Stimulated activated CD4-positive, alpha-beta T cell treated with anti-CD3 and anti-CD28 coated beads, Interleukin-4, amount 100 ng/mL, for 48 hours (primary cell): ENCODE measurements at places on chromosomes 5 and 9.

DNA sequence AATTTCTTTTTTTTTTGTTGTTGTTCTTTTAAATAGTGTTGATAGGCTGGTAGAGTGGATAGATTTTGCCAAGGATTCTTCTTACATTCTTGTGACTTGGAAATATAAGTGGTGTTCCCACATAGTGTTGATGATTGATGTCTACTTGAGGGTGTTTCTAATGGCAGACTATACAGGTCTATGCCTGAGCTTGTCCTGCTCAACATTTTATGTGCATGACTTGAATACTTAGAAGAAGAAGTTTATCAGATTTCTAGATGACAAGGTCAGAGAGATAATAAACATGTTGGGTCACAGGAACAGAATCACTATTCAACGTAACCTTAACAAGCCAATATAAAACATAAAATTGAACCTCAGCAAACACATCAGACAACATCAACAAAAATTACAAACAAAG is 24.2 kb downstream of the XRCC4 start:
- no peak for DNase-seq

DNA sequence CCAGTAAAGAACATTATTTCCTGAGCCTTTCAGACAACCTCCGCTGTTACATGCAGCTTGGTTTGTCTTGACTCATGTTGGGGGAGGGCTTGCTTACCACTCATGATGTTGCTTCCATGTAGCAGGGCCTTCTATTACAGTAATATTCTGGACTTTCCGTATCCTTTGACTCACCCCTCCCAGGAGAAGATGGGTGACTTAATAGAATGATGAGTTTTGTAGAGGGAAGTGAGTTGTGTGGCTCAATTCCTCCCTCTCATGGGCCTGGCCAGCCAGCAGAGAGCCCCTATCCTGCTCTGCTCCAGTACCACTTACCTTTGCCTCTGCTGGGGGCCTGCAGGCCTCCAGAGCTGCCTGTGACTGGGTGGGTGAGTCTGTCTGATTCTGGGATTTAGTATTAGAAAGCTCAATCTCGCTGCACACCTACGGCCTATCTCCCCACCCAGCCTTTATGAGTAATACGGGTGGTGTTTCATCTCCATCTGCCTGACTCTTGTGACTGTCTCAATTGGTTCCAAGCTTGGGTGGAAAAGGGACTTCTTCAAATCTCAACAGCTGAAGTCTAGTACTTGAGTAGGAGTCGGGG is 52.6 kb upstream of the KLF9 start:
- DNase-seq, result peak; percentile 37

- no peak for DNase-seq
Measured at GRCh38 chr9:6884101-6884500, 126.3 kb downstream of the KDM4C start.

DNA sequence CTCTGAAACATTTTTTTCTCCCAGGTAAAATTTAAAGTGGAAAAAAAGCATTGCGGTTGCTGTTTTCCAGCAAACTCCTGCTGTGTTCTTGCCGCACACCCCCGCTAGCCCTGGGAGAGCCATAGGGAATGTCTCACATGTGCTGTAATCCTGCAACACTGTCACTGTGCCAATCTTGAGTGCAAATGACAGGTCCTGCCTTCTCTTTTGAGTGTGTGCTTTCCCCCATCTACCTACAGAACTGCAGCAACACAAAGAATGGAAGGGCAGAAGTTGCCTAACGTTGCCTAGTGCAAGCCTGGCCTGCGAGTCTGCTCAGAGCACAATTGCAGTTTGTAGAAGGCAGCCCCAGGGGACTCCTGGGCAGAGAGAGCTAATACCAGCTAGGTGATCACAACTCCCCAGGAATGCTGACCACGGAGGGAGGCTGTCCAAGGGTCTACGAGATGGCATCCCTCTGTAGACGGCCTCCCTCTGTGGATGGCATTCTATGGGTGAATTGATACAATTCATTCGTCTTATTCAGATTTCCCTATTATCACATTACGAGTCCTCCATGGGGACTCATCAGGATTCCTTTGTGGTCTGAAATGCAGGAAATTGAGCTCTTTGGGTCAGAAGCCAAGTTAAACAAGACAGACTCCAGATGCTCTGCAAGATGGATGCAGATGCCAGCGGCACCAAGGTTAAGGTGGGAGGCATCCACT is 172.6 kb upstream of the S1PR3 start:
- DNase-seq, result no peak

- no peak for DNase-seq
Measured at GRCh38 chr5:176774216-176775171, 35.9 kb upstream of the UNC5A start.

GRCh38 chr5:62568800-62569432 is 9.7 kb upstream of the LRRC70 start:
- DNase-seq, result no peak

DNA sequence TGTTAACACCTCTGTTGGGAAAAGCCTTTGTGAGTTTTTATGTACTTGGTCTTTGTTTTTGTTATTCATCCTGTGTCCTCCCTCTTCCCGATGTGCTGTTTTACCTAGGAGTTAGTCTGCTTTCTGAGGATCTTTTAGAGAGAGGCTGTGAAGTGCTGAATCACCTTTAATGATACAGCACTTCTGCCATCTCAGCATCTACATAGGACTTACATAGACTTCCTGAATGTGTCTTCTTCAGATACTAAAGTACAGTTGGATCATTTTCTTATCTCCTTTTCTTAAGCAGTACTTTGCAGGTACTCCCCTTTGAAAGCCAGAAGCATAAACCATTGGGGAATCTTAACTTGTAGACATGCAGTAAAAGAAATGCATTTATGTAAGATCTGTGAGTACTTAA is 31.5 kb downstream of the OTULIN start:
- DNase-seq, result no peak

- no peak for DNase-seq
Measured at GRCh38 chr5:113202287-113202686, 225.7 kb downstream of the DCP2 start.

- no peak for DNase-seq
Measured at GRCh38 chr5:1886846-1887587, 4.3 kb upstream of the IRX4 start.

DNA sequence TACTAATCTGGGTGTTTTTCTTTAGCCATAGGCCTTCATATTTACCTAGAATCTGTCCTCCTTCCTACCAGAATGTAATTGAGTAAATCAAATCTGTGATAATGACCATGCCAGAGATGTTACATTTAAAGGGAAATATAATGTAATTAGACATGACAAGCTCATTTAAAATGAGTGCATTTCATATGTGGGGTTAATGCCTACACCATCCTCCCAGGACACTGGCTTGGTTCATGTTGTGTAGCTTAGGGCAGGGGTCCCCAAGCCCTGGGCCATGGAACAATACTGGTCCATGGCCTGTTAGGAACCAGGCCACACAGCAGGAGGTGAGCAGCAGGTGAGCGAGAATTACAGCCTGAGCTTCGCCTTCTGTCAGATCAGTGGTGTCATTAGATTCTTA is 276.9 kb upstream of the DAP start:
- no peak for DNase-seq

GRCh38 chr5:150119421-150120061 is 33.2 kb upstream of the CSF1R start:
- no peak for DNase-seq

DNA sequence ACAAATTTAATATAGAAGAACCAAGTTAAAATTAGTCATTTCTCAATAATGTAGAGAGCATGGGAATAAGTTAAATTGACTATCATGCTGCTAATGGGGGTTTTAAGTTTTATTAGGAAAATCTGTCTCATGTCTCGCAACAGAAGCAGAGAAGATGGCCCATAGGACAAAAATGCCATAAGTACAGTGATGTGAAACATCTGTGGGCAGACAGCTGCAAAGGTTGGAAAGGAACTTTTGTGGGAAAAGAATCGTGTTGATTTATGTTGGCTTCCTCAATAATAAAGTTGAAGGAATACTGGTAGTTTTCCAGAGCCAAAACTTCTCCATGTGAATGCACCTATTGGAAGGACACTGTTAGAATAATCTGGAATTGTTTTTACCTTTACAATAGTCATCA is 44.8 kb downstream of the VCAN start:
- DNase-seq, result no peak

DNA sequence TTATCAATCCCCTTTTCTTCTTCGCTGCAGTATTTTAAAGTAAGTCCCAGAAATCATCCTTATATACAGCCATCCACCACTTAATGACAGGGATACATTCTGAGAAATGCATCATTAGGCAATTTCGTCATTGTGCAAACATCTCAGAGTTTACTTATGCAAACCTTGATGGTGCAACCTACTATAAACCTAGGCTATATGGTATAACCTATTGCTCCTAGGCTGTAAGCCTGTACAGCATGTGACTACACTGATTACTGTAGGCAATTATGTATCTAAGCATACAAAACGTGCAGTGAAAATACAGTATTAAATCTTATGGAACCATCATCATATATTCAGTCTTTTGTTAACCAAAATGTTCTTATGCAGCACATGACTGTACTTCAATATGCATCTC is 36.8 kb downstream of the SAXO1 start:
- DNase-seq, result no peak

DNA sequence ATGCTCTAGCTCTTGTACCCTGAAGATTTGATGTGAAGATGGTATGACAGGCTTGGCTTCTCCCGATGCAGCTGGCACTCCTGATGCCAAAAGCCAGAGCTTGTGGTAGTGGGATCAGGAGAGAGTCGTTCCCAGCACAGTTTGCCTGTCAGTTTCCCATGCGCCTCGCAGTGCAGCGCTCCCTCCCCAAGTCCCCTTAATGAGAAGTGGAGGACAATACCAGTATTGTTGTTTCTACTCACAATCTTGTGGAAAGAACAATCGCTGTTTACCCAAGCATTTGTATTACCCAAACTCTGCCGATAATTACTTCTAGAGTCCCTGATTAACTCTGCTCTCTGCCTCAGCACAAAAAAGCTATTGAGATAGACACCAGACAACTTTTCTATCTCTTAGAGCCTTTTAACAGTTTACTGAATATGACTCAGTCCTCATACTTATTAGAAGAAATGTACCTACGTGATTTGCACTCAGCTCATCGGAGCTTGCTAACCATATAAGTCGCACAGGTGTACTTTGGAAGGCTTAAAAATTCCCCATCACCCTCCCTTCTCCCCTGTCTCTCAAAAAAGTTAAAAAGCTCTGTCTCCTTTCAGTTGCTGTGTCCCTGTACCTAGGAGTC is 283.2 kb upstream of the TMEM161B start:
- no peak for DNase-seq

GRCh38 chr9:8867148-8867547 is 1067.6 kb upstream of the DMAC1 start:
- DNase-seq, result no peak

DNA sequence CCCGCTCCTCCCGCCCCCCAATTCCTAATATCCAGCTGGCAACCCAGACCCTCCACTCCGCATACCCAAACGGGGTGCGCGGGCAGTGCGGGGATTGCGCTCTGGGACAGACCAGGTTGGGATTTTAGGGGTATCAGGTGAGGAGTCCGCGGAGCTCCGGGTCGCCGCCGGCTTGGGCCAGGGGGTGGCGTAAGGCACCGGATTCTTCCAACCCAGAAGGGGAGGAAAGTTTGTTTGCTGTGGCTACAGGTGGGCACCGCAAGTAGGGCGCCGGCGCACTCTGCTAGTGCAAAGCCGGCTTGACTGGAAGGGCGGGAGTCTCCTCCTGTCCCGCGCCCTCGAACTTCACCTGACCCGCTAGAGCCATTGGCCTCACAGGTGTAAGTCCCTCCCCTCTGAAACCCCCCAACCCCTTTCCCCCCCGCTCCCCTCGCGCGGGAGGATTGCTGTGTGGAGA is 709 bp downstream of the IQGAP2 start:
- peak; percentile 45 for DNase-seq

DNA sequence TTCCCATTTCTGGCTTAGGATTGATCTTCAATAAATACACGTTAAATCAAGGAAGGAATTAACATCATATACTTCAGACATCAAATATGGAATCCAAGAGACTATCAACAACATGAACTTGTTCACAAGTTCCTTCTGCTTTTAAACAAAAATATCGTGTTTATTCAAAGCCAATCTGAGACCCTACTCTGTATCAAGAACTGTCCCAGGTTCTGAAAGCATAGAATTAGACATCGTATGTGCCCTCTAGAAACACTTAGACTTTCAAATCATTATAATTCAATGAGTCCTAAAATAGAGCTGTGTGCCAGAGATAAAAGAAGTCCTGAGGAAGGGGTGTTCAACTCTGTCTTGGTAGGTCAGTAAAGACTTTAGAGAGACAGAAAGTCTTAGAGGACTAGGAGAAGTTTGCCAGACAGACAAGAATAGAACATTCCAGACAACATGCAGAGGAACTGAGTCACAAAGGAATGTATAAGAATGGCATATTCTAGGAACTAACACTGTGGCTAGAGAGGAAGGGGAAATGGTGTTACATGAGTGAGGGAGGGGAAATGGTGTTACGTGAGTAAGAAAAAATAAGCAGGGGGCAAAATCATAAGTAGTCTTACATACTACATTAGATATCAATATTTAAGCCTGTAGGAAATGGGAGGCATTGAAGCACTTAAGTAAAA is 2.9 kb downstream of the TPD52L3 start:
- DNase-seq, result no peak

DNA sequence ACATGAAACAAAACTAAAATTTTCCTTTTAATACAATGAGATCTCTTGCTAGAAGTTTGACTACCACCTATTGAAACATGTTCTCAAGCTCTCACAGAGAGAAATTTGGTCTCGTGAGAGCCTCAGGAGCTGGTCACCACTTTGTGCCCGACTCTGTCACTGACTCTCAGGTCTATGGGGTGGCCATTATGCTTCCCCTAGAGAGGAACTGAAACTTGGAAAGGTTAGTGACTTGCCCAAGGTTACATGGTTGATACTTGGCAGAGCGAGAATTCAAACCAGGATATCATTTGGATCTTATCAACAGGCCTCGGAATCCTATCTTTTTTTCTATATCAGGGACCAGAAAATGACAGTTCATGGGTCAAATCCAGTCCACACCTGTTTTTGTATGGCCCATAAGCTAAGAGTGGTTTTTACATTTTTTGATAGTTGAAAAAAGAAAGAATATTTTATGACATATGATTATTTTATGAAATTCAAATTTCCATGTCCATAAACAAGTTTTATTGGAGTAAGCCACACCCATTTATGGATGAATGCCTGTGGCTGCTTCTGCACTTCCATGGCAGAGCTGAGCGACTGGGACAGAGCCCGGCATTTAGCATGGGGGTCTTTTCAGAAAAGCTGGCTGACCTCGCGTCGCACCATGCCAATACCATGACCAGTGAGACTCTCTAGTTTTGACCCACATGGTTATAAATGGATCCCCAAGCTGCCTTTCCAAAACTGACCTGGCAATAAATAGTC is 44.8 kb upstream of the EQTN start:
- DNase-seq, result no peak

DNA sequence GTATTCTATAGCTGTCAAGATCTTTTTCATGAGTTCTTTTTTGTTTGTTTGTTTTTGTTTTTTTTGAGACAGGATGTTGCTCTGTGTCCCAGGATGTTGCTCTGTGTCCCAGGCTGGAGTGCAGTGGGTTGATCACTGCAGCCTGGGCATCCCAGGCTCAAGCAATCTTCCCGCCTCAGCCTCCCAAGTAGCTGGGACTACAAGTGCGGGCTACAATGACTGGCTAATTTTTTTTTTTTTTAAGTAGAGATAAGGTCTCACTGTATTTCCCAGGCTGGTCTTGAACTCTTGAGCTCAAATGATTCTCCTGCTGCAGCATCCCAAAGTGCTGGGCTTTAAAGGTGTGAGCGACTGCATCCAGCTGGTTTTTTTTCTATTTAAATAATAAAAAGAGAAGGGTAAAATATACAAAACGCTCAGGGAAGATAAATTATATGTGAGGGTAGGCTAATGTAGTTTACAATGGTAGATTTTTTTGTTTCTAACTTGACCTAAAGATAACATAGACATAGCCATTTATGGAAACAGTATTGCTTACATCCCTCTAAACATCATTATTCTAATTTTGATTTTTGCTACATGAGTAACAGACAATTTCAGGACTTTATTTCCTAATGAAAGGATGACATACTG is 21.9 kb downstream of the ERBIN start:
- DNase-seq, result no peak
